NB4 (cell line): ENCODE measurements at places on chromosomes 4 and X.
A peak's percentile ranks its signal among the peaks of the same experiment; 100 is the strongest.

- DNase-seq: no peak
These were observed 26.6 kb downstream of the MAOA start for GRCh38 chrX:43682726-43683125.

- no peak for DNase-seq
These were observed 20.7 kb upstream of the CLGN start for GRCh38 chr4:140448162-140448561.

GRCh38 chr4:148025981-148026380, 294.1 kb downstream of the ARHGAP10 start:
- no peak for DNase-seq

DNA sequence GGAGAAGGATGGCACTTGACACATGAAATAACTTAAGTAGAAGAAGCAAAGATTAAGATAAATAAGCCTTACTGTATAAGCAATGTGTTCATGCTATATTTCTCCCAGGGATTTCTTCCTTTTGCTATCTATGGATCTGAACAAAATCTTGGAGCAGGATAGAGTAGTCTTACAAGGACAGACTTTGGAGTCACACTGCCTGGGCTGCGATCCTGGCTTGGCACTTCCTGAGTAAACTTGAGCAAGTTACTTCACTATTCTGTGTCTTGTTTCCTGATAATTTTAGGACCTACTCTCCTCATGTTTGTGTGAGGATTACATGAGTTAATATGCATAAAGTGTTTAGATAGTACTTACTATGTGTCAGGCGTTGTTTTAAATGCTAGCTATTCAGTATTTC, 340.0 kb upstream of the MAOA start:
- DNase-seq: no peak

DNA sequence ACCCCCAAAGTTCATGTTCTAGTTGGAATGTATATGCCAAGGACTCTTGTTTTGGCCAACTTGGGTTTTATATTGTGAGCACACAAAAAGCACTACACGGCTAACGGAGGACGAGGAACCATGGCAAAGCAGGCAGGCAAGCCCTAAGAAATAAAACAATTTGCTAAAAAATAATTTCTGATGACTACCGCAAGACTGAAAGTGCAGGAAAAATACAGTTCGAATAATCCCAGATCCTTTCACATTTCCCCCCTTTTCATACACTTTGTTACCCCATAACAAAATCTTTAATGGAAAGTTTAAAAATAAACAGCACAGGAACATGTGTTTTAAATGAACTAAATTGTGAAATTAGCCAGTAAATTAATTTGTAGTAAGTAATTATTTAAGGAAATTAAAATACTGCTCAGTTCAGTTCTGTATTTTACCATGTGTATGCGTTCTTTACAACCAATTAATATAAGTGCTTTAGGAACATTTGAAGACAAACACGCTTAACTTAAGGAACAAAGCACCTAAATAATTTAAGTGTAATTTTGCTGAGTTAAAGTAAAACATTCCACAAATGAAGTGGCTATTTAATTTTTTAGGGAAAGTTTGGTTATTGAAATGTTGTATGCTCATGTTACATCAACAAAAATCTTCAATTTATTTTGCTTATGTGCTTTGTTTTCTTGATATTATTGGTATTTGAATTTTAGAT, 12.4 kb upstream of the PITX2 start:
- no peak for DNase-seq

DNA sequence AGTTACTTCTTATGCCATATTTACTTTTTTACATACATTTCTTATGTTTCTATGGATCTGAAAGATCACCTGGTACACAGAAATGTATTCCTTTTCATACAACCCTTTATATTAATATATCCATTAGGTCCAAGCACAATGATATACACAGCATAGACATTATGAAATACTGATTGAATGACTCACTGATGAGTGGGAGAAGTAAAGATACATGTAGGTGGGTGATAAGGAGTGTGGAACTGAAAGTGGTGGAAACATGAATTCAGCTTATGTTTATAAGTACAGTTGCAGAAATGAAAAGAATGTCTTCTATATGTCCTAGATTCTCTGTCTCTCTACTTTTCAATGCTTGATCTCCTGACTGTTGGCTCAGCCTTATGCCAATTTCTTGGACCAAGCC, 87.9 kb downstream of the YIPF7 start:
- no peak for DNase-seq

- no peak for DNase-seq
These were observed 716.6 kb upstream of the INTU start for GRCh38 chr4:126916049-126916625.

DNA sequence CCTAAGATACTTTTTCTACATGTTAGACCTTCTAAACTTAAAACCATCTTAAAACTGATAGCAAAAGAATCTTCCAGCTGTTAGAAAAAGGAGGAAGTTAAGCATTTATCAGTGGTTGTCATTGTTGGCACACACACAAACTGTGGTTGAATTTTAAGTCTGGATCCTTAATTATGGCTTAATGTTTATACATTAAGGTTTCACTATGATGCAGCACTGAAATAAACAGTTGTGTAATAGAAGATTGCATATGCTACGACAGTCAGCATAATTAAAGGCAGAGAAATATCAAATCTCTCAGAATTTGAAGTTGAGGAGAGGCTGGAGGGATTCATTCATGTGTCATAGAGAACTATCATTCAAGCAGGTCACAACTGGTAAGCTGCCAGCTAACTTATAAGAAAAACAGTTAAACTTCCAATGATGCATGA, 32.3 kb downstream of the ADGRA3 start:
- peak; percentile 9 for DNase-seq

DNA sequence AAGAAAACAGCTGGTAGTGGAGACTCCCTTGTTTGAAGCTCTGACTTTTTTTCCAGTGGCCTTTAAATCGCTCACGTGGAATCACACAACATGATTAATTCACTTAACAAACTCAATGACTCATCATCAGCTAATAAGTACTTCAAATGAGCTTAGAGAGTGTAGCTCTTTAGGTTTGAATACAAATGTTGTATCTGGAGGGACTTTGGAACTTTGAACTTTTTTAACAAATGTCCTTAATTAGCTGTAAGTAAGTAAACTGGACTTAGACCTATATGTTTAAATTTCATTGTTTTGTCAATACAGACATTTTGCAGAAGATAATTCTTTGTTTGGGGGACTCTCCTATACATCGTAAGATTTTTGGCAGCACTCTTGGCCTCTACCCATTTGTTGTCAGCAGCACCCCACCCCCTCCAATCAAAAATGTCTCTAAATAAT, 581.1 kb downstream of the SPRY1 start:
- no peak for DNase-seq

DNA sequence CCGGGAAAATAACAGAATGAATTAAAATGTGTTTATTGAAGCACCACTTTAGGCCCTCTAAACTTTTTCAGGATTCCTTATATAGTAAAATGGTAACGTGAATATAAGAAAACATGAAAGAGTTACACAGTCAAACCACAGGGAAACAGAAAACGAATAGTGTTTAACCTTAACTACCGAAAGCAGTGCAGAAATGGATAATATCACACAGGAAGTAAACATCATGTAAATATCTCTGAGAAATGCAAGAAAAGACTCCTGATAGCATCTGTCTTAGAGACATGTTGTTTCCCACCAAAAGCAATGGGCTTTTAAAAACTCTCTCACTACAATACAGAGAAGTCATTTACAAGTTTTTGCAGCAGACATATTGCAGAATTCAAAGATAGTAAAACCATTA, 323.9 kb upstream of the CXXC4 start:
- DNase-seq: no peak

GRCh38 chr4:74083546-74083945, 15.4 kb downstream of the CXCL2 start:
- DNase-seq: no peak

GRCh38 chr4:74531963-74532794, 87.2 kb downstream of the AREG start:
- DNase-seq: peak; percentile 67

DNA sequence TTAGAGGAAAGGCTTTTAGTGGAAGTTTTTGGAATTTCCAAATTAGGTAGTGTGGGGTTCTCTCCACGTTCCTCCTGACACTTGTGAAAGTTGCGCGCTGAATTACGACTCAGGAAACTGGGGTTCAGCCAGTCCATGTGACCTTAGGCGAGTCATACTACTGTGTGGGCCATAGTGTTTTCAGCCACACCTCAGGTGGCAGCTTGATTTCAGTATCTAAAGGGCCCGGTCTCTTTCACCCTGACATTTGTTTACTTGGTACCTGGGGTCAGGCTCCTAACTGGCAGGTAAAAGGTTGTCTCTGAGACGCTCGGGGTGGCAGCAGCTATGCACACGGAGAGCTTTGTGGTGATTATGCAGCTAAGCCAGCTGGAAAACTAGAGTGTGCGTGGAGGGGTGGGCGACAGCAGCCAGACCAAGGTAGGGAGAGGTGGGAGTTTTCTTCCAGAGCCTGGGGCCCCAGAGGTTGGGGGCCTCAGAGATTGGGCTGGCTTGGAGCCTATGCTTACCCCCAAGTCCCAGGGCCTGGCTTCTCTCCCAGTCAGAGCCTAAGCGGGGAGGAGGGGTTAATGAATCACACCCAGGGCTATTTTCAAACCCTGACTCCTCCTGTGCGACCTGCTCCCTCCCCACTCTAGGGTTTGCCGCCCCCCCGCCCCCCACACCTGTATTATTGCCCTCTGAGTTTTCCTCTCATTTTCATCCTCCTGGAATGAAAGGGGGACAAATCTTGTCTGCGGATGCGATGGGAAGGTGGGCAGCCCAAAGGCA, 47.2 kb downstream of the STARD8 start:
- no peak for DNase-seq
